ENCODE measurements at places on chromosomes 2 and 18.

DNA sequence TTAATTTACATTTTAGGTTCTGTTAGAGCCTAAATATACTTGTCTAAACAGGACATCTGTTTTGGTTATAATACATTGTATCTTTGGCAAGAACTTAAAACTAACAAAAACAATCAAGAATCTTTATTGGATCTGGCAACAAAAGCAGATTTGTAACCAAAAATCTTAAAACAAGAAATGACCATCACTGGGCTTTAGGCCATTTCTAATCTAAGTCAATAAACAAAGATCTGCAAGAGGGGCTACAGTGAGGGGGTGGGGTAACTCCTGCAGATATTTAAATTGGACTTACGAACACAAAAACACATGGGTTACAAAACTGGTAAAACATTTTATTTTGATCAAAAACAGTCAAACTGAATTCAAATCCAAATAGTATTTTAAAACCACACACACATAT lies 77.3 kb downstream of the SRBD1 start:
- DNase-seq: no peak

- no peak for DNase-seq
These were observed 103.0 kb downstream of the CD226 start for GRCh38 chr18:69844656-69845055.

GRCh38 chr18:12796448-12796847 lies 87.6 kb downstream of the PTPN2 start:
- DNase-seq: no peak

GRCh38 chr2:124250433-124250832 lies 225.3 kb downstream of the CNTNAP5 start:
- DNase-seq: no peak

- DNase-seq: no peak
These were observed 11.5 kb downstream of the MFSD2B start for GRCh38 chr2:24021122-24021998.

GRCh38 chr2:98040331-98040939 lies 44.7 kb upstream of the TMEM131 start:
- DNase-seq: no peak

DNA sequence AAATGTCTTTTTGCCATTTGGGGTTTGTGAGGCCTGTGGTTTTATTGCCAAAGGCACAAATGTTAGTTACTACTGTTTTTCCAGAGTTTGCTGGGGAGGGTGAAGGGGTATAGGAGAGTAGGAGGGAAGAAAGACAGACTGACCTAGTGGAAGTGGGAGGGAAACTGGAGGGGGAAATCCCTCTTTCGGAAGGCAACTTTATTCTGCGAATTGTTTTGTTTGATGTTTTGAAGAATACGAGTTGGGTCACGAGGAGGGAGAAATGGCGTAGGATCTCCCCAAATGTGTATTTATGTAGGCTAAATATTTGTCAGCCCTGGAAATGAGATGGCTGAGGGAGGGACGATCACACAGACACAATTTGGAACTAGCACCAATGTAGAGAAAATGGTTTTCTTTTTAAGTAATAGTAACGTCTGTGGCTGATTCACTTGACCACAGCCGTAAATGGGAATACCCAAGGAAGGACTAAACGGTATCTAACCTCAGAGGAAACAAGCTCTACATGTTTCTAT lies 172.3 kb downstream of the ICOS start:
- DNase-seq: no peak

GRCh38 chr2:189783927-189784867 lies at the start of the genes ORMDL1 and PMS1:
TSS of gene ORMDL1 (minus strand) at chr2:189784339. CDS start at chr2:189782595, 1,744 bp downstream.
TSS of gene PMS1 (plus strand) at chr2:189784450. CDS start at chr2:189791810, 7,360 bp downstream.
- DNase-seq: peak; percentile 95

DNA sequence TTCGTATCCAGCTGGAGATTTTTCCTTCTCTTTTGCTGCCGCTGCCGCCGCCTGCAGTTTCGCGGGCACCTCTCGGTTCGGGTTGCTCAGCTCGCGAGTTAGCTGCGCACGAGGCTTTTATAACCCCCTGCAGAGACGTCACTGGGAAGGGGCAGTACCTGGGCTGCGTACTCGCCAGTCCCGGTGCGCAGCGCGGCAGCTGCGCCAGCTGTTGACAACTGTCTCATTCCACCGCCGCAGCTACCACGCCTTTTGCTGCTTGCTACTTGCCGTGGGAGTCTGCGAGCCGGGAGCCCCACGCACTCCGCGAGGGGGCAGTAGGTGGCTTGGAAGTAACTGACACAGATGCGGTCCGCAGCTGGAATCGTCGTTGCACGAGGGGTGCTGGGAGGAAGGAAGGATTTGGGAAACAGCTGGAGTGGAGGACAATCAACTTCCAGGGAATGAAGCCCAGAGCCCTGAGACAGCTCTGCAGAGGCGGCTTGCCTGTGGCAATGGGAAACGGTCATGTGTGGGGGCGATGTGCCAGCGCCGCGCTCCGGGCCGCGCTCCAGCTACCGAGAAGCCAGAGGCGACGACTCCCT lies at the start of gene TACR1:
TSS of gene TACR1 (minus strand) at position 93 of the 584 bp plus-strand sequence. CDS start 586 bp downstream, outside the sequence.
- DNase-seq: peak; percentile 40

GRCh38 chr18:45175511-45175910 lies 439.8 kb upstream of the SLC14A2 start:
- no peak for DNase-seq

DNA sequence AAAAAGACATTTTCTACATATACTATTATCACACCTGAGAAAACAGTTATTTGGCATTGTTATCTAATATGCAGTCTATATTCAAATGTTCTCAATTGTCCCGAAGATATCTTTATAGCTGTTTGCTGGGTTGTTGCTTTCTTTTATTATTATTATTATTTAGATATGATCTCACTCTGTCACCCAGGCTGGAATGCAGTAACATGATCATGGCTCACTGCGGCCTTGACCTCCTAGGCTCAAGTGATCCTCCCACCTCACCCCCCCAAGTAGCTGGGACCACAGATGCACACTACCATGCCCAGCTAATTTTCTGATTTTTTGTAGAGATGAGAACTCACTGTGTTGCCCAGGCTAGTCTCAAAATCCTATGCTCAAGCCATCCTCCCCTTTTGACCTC lies 19.9 kb downstream of the GPATCH11 start:
- no peak for DNase-seq

GRCh38 chr2:197176522-197176921 lies 134.1 kb downstream of the ANKRD44 start:
- DNase-seq: no peak

DNA sequence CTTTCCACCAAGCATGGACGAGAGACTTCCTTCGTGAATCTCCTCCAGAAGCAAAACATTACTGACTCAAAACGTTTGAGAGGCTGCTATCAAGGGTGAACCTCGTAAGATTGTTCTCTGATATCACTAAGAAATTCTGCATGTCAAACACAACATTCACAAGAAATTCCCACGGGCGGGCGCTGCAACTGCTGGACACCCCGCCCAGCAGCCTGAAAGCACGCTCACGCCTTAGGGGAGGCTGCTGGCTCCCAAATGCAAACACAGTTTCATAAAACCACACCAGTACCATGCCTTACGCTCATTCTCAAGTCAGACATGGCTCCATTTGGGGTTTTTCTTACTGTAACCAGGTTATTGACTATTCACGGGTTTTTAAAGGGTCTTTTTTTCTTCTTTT lies 39.0 kb downstream of the MBP start:
- DNase-seq: no peak

- DNase-seq: no peak
These were observed 239.8 kb upstream of the HS6ST1 start for GRCh38 chr2:128558441-128558840.

DNA sequence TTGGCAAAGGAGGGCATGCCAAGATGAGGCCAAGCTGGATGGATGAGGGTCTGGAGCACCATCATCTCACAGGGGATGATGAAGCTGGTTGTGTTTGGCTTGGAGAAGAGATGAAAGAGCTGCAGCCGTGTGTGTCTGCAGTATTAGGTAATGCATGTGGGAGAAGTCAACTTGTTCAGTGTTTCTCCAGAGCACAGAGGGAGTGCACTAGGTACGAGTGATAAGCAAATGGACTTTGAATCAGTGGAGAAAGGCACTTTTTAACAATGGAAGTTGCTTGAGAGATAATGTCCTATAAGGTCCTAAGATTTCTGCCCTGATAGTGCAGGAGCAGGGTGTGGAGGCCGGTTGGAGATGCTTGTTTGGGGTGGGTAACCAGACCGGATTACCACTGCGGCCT lies 36.0 kb downstream of the SLC14A2 start:
- DNase-seq: no peak

GRCh38 chr18:79579807-79580497 lies 99.7 kb upstream of the CTDP1 start:
- DNase-seq: peak; percentile 7

DNA sequence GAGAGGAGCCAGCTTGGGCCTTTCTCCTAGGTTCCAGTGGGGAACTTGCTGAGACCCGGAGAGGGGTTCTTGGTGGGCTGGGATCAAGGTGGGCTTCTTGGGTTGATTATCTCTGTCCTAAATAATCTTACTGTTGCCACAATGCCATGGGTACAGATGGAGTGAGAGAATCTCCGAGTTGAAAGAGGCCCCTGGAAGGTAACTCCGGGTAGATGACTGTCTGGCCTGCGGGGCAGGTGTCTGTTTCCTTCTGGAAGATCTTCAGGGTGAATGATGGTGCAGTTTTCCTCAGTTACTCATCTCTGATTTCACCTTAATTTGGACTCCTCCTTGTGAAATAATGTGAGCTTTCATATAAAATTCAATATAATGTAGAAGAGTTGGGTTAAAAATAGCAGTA lies 159.4 kb downstream of the ACTR3 start:
- no peak for DNase-seq

DNA sequence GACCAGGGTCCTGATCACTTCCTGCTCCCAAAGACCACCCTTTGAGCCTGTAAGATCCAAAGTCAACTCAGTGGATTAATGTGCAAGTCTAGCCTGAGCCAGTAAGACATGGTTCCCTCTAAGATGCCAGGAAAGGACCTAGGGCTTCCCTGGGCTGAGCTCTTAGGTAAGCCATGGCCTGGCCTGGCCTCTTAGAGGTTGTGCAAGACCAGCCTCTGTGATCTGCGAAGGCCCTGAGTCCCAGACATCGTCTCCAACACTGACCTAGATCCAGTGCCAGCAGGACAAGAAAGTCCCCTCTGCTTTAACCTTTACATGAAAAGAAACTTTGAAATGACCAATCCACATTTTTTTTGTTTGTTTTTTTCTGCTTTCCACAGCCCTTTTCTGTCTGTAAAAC lies 73.6 kb upstream of the CYP1B1 start:
- DNase-seq: no peak

- no peak for DNase-seq
These were observed 166.5 kb downstream of the SEPTIN10 start for GRCh38 chr2:109447251-109447661.
